ENCODE measurements at places on chromosomes 11 and 22. TPM values are rescaled to one million over a fixed set of nuclear protein-coding genes. Genes with fewer than 3 reads are reported as not detected.
A peak's percentile ranks its signal among the peaks of the same experiment; 100 is the strongest.

DNA sequence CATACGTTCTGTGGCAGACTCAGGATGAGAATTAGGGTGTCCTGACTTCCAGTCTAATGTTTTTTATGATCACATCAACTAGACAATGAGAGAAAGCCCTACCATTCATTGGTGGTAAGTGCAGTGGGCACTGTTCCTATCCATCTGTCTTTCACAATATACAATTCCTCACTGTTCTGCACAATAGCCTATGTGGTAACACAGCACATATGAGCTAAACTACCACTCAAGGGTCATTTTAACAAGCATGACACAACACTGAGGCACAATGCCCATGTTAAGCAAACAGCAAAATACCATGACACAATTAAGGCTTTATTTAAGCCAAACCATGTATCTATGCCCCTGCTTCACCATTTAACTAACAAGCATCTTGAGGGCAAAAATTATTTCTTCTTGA lies 52.3 kb downstream of the SIK3 start:
- DNase-seq, result peak; percentile 78

- DNase-seq, result no peak
Measured at GRCh38 chr11:129426038-129426437, 50.4 kb downstream of the BARX2 start.

DNA sequence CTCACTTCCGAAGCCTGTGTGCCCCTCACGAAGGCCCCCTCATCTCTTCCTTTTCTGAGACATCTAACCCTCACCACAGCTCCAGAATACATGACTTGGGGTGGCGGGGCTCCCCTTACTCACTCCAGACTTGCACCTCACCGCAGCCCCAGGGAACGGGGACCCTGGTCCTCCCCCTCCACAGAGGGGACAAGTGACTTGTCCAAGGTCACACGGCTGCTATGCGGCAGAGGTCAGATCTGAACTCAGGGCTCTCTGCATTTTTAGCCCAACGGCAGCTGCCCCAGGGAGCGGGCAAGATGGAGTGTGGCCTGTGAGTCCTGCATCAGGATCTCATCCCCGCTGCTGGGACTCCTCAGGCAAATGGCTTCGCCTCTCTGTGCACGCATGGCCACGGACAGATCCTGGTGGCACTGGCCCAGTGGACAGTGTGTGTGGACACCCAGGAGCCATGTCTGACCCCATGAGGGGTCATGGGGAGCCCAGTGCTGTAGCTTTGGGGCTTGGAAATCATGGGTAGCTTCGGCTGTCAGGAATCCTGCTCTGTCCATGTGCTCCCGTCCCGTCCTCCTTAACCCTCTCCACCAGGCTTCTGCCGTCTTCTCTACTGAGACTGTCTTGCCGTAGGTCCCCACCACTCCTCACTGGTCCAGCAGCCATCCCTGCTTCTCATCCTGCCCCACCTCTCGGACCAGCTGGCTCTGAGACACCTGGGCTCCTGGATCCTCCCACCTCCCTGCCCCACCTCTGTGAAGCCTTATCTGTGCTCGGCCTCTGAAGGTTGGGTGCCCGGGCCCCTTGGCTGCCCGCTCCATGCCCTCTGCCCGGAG lies 48.0 kb upstream of the CARS1 start:
- DNase-seq, result no peak

GRK3 gene
- 16.7 TPM for total RNA-seq

NPTXR gene
- 2.5 TPM for total RNA-seq

Measured in HepG2 (cell line).